Inflammatory macrophage treated with lipopolysaccharide for 4 hours (primary cell): ENCODE measurements at places on chromosomes 1 and 21.

- DNase-seq: no peak
These were observed 16.2 kb upstream of the ZNF326 start for GRCh38 chr1:89978755-89979154.

GRCh38 chr1:93829061-93829460 is 49.9 kb downstream of the DNTTIP2 start:
- DNase-seq: no peak

DNA sequence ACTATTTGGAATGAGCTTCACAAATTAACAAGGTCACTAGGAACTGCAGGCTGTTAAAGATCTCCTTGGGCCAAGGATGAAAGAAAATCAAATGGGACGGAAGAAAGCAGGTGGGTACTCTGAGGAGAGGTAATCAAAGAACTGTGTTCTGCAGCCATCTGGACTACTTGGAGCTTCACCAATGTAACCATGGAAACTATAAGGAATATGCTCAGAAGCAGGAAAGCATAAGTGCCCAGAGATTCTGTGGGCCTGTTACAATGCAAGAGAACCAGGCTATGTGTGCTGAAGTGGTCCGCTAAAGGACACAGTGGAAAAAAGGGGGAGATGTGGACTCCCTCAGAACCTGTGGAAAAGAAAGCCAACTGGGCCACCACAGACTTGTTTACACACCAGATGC is 238.5 kb downstream of the PTGER3 start:
- DNase-seq: no peak

DNA sequence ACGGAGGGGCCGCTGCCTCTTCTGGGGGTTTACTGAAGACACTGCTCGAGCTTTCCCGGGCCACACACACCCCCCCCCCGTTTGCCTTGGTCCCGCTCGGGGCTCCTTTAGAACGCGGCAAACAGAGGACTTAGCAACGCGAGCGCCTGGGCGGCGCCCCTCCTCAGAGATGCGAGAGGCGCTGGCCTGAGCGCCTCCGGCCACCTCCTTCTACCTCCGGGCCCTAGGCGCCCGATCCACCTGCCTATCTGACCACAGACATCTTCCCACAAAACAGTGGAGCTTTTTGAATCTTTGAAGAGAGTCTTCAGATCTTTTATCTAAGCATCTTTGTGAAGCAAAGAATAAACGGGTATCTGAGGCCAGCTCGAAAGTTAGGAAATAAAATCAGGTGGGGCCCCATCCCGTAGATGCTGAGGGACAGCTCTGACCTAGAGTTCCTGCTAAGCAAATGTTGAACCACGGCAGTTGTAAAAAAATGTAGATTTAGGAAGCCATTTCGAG is 436 bp upstream of the TTLL7 start:
- peak; percentile 60 for DNase-seq

DNA sequence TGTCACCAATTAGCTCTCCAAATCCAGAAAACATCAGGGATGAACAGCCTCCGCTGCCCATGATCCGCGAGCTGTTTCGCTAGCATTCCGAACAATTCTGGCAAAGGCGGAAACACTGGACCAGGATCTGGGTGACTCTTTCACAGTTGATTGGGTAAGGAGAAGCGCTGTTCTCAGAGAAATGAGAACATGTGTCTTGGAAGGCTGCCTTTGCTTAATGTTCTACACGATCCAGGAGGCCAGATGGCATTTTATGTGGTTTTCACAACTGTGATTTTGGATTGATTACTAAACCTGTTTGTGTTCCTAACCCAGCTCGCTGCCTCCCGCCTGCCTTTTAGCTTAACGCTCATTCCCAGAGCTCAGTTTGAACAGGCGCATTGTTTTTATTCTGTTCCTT is 144.0 kb downstream of the KIF26B start:
- DNase-seq: no peak

DNA sequence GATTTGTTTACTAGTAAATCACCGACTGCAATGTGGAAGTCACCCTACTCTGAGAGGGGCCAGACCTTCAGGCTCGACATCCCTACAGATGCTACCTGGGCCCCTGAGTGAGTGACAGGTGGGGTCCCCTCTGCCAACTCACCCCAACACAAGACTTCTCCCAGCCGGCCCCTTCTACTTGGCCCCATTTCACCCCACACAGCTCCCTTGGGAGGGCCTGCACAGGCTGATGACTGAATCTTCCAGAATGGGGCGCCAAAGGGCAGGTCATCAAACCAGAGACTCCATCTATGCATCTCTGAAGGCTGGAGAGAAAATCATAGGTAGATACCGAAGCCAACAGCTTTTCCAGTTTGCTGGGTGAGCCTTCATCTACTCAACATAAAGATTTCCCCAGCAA is 9.4 kb upstream of the S100A8 start:
- DNase-seq: no peak

DNA sequence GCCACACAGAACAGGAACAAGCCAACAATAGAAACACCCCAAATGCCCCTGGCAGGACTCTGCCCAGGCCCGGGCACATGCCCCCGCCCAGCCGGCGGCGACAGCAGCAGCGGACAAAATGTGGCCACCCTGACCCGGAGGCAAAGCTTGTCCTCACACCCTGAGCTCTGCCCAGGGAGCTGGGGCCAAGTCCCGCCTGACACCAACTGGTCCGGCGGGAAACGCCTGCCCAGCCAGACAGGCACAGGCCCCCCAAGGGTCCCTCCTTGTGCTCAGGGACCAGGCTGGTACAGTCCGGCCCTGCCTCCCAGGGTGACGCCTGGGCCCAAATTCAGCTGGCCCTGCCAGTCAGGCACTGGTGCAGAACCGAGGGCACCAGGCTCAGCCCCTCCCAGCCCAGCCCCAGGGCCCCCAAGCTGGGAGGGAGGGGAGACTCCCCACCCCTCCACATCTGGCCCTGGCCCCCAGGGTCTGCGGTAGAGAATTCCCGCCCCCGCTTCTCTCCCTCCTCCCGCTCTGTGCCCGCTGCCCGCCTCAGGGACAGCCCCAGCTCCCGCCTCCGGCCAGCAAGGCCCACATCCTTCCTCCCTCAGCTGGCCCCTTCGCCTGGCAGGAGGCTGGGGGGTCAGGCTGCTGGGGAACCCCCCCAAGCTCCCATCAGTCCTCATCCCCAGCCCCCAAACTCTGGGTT is 2.0 kb downstream of the AHDC1 start:
- DNase-seq: no peak

DNA sequence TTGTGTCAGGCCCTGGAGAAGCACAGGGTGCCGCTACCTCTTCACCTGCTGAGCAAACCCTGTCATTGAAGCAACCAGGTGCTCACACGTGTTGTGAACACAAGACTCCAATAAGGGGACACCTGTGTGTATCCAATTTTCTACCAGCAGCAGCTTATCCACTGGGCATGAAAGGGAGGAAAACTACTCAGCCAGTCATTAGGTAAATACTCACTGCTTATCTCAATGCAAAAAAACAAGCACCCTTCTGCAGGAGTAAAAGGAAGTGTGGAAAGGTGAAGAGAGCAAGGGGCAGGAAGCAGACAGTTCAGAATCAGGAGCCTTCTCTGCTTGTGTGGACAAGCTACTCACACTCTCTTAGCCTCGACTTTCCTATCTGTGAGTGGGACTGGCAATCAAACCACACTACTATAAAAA is 148.9 kb downstream of the ETS2 start:
- no peak for DNase-seq

DNA sequence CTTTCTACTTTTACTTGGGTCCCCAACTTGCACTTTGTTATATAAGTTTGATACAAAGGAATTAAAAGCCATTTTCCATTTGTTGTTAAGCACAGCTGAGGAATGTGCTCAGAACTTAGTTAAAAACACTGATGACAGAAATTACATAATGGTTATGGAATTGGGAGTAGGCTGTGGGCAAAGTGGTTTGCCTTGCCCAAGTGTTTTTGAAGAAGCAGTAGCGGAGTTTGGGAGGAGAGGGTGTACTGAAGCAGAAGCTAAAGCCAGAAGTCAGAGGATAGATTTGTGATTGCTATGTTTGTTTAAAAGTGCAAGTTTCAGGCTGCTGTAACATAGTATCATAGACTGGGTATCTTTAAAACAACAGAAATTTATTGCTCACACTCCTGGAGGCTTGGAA is 391.8 kb downstream of the DUSP10 start:
- DNase-seq: no peak

DNA sequence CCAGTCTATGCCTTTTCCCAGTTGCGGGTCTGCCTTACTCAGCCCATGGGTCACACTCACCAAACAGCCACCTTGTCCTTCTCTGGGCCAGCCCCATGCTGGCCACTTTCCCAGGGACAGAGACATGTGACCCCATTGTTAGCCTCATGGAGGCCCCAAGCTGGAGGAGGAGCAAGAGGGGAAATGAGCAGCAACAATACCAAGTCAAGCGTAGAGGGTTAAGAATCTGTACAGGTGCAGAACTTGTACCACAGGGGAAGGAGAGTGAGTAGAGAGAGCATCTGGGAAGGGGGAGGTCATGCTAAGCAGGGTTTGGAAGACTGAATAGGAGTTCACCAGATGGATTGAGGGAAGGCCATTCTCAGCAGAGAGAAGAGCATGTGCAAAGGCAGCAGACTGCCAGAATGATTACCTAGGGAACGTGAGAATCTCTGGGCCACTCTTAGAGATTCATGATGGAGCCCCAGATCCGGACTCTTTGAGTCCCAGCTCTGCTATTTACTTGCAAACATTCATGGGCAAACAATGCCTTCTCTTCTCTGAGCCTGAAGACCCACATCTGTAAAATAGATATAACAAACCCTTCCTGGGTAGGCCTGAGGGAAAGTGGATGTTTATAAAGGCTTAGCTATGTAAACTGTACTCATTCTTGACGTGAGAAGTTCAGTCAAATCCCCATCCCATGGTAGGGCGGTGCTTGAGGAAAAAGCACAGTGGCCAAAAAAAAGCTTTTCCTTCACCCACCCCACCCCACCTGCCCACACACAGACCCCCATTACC is 2.8 kb upstream of the SLC2A1 start:
- DNase-seq: no peak

- no peak for DNase-seq
These were observed 21.5 kb upstream of the PTPRF start for GRCh38 chr1:43509007-43509739.

- no peak for DNase-seq
These were observed 3.5 kb downstream of the SHISA4 start for GRCh38 chr1:201892211-201892610.

DNA sequence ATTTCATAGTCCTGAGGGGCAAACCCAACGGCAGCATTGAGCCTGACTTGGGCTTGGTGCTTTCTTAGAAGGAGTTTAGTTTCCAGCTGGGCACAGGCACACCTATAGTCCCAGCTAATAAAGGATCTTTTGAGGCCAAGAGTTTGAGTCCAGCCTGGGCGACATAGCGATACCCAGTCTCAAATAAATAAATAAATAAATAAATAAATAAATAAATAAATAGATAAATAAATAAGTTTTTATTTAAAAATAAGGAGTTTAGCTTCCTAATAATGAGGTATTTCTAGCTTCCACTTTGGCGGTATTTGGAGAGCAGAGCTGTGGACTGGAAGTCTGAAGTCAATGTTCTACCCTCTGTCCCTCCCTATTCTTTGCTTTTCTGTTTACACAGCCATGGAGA is 186.6 kb downstream of the URB2 start:
- no peak for DNase-seq

DNA sequence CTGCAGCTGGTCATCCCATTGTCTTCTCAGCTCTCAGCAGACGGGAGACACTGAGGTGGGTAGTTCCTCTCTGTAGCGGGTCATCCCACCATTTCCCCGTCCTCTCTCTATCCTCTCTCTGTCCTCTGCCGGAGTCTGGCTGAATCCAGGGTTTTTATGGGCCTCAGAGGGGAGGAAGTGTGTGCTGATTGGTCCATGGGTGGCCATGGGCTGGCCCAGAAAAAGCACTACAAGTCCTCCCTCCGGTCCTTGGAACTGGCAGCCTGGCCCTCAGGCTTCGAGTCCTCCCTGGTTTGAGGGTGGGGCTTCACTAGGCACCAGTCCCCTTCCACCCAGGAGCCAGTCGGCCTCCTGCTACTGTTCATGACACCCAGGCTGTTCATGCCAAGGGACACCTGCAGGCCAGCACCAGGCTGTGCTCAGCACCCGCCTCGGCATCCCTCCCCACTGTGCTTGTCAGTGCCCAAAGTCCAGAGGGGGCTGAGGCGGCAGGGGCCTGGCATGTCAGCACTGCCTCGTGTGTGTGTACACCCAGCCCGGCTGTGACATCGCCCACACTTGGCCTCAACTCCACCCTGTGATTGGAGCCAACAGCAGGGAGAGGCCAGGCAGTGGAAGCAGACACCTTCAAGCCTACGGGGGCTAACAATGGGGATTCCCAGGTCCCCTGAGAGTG is 23.0 kb upstream of the LRRC8C start:
- no peak for DNase-seq

DNA sequence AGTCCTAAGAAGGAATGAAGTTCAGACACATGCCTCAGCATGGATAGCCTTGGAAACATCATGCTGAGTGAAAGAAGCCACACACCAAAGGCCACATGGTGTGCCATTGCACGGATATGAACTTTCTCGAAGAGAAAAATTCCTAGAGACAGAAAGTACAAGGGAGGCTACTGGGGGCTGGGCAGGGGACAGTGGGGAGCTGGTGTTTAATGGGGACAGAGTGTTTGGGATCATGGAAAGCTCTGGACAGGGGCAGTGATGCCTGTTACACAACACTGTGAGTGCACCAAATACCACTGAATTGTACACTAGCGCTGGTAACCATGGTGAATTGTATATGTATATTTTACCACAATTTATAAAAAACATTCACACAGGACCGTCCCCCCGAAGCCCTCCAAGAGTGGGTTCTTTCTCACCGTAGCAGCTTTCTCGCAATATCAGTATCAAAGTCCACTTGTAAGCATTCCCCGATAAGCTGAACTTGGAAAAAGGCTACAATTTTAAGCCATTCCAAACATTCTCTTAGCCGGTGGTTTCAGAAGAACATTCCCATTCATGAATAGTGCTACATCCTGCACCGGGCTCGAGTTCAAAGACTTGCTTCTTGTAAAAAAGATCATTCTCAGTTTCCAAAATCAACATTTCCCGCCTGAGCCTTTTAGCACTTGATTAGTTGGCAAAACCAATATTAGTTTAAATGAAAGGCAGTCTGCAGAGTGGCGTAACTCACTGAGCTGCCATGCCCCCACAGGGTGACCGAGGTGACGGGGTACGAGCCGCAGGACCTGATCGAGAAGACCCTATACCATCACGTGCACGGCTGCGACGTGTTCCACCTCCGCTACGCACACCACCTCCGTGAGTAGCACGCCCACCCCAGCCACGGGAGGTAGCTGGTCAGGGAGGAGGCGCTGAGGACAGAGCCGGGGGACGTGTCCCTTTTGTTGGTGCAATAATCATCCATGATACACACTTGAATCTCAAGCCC is 31.7 kb downstream of the SIM2 start:
- DNase-seq: no peak

DNA sequence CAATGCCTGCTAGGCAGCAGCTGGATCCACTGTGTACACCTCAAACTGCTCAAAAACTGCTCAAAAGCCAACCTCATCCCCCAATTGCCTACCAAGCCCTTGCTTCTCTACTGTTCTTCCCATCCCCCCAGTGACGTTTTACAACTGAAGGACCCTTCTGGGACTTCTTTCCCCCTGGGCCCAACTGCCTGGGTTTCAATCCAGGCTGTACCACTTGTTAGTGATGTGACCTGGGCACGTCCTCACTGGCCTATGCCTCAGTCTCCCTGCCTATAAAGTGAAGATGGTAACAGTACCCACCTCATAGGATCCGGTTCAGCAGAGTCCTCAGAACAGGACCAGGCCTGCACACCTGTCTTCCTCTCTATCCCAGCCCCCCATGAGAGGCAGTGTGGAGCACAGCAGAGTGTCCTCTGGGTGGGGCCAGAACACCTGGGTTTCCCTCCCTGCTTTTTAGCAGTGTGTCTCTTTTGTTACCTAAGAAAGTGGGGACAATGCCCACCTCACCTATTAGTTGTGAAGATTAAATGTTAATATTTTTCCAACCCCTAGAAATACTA is 1.9 kb upstream of the TEKT2 start:
- DNase-seq: no peak
